ENCODE measurements at places on chromosomes 2 and 18.

DNA sequence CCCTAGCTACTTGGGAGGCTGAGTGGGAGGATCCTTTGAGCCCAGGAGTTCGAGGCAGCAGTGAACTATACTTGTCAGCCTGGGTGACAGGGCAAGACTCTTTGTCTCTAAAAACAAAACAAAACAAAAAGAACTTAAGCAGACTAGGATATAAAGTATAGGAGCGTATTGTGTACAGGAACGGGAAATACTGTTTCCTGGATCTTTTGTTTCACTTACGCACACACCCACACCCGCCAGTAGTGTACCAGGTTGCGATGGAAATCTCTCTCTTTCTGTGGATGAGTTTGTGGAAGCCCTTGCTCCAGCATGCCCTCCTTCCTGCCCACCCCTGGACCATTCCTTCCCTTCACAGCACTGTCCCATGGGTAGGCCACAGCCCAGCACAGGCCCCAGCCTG lies 136.3 kb downstream of the RPIA start:
- DNase-seq: no peak

DNA sequence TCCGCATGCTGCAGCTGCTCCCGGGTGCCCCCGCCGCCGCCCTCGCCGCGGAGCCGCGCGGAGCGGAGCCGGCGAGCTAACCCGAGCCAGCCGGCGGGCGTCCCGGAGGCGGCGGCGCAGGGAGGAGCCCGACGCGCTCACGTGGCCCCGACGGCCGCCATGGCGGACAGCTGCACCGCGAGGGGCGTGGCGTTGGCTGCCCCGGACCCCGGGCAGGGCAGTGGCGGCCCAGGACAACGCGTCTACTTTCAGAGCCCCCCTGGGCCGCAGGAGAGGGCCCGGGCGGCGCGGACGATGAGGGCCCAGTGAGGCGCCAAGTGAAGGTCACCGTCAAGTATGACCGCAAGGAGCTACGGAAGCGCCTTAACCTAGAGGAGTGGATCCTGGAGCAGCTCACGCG lies 30.0 kb upstream of the CCNYL1 start:
- no peak for DNase-seq

DNA sequence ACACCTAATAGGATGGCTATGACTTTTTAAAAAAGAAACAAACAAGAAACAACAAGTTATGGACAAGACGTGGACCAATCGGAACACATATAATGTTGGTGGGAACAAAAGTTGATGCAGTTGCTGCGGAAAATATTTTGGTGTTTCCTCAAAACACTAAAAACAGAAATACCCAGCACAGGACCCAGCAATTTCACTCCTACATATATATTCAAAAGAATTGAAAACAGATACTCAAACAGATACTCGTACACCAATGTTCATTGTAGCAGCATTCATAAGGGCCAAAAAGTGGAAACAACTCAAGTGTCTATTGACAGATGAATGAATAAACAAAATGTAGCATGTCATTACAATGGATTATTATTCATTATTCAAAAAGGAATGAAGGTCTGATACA lies 12.1 kb downstream of the CCDC141 start:
- DNase-seq: no peak

DNA sequence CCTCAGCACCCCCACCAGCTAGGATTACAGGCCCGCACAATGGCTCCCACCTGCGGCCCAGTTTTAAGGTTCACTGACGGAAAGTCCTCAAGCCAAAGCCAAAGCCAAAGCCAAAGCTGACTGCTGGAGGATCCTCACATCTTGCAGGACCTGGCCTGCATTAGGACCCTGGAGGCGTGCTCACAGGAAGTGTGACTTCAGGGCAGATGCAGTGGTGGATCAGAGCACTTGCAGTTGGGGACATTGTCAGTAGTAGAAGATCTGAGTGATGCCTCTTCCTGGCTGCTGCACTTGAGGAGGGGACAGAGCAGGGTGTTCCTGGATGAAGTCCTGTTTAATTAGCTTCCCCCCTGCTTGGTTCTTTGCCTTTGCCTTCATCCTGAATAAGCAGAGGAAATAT lies 69.0 kb upstream of the ALPP start:
- DNase-seq: no peak

DNA sequence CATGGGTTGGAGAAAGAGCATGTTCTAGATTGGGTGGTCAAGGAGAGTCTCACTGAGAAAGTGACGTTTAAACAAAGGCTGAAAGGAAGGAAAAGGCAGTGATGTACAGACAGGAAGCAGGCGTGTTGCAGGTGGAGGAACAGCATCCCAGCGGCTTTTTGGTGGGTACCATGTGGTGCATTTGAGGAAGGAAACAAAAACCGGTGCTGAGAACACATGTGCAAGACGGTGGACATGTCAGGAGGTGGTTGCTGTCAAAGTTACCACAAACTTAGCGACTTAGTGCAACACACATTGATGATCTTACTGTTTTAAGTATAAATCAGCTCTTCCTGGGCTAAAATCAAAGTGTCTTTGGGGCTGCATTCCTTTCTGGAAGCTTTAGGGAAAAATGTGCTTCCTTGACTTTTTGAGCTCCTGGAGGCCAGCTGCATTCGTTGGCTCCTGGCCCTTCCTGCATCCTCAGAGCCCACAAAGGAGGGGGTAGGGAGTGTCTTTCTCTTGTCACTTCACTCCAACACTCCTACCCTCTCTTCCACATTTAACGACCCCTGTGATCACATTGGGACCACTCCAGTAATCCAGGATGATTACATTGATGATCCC lies 380.6 kb downstream of the FBXO15 start:
- no peak for DNase-seq

GRCh38 chr2:98541906-98542305 lies 66.4 kb downstream of the COA5 start:
- DNase-seq: no peak

- no peak for DNase-seq
These were observed 80.3 kb downstream of the CIB4 start for GRCh38 chr2:26560892-26561291.

DNA sequence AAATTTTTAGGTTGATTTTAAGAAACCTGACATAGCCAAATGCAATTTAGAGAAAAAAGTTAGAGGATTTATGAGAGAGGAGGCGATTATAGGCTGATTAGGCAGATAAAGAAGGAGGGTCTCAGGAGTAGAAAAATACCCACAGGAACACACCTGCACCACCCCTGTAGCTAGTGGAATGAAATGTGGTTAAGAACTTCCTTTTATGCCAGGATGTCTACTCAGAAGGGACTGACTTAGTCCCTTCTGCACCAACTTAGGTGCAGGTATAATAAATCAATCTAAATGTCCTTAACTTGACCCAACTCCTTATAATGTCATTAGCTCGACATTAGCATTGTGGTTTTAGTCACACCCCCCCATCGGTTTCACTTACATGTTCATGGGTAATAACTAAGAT lies 1274.5 kb upstream of the TMEFF2 start:
- no peak for DNase-seq

DNA sequence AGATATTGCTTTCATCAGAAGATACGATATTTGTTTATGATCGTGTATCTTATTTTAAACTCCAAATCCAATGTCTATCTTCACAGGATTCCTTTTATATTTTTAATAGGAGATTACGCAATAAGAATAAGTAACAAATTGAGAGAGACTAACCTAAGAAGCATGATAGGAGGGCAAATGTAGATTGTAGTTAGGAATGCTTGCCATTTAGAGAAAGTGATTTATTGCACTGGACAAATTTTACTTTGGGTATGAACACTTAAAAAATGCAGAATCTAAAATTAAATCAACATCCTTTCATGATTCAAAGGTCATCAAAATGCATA lies 563.4 kb upstream of the POU3F3 start:
- DNase-seq: no peak

DNA sequence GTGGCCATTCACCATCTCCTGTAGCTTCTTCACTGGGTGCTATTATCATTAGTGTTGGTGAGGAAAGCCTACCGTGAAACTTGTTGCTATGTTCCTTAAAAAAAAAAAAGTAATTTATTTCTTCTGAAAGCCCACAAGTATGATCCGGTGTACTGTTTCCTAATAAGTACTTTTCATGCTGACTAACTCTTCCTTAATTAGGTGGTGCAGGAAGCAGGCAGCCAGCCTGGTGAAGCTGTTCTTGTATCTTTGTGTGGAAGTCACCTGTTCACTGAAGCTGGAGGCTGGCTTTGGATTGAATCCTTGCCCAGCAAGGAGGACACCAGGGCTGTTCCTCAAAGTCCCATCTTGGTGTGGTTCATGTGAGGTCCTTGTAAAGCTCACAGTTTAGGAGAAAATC lies 321.7 kb upstream of the THSD7B start:
- DNase-seq: no peak

DNA sequence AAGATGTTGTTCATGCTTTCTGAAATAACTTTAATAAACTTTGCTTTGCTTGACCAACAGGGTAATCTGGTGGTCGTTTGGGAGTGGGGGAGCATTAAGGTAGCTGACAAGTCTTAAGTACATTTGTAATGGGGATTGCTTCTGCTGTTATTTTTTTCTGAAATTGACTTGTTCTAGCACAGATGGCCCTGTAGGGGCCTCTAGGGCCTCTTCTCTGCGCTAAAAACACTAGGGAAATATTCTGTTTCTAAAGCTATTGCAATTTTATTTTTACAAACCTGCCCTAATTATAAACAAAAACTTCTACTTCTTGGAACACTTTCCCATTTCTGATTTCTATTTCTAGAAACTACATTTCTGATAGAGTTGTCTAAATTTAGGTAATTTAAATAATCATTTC lies 191.3 kb upstream of the KCNJ3 start:
- DNase-seq: no peak

DNA sequence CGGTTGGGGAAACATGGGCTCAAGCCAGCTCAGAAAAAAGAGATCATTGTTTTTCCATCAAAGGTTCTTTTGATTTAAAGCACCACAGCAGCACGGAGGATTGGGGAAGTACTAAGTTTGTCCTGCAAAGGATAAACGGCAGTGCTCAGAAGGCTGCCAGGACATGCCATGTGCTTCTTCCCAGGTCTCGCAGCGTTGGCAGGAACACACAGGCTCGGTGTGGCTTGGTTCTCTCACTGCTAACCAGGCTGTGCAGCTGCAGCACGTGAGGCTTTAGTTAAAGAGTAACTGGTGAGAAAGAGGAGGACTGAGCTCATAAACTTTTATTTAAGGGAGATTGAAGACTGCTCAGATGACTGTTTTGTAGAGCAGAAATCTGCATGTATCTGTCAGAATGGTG lies 264.3 kb downstream of the TSN start:
- no peak for DNase-seq

DNA sequence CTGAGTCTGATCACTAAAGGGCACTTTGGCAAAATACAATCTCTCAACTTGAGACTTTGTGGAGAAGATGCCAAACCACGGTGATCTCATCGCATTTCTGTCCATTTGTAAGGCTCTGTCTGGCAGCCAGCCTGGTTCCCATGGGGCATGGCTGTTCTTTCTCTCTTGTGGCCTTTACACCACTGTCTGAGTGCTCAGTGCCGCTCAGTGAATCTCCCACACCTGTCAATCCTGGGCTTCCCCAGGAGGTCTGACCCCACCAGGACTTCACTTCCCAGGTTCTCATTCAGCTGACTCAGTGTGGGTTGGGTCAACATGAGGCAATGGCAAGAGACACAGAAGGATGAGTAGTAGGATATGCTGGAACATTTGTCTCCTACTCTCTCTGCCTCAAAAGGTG lies 96.8 kb upstream of the TRIB2 start:
- DNase-seq: no peak

- no peak for DNase-seq
These were observed 934.1 kb upstream of the KLHL29 start for GRCh38 chr2:22450831-22451230.

DNA sequence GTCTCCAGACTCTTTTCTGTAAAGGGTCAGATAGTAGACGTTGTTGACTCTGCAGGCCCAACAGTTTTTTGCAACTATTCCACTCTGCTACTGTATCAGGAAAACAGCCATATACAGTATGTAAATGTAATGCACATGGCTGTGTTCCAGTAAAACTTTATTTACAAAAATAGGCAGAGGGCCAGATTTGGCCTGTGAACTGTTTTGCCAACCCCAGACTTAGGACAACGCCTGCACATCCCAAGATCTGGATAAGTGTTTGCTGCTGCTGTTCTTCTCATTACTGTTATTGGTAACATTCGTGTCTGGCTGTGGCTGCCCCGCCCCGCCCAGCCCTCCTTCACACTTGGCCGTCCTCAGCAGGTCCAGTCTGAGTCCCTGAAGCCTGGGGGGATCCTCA lies 94.6 kb upstream of the MCFD2 start:
- DNase-seq: no peak

DNA sequence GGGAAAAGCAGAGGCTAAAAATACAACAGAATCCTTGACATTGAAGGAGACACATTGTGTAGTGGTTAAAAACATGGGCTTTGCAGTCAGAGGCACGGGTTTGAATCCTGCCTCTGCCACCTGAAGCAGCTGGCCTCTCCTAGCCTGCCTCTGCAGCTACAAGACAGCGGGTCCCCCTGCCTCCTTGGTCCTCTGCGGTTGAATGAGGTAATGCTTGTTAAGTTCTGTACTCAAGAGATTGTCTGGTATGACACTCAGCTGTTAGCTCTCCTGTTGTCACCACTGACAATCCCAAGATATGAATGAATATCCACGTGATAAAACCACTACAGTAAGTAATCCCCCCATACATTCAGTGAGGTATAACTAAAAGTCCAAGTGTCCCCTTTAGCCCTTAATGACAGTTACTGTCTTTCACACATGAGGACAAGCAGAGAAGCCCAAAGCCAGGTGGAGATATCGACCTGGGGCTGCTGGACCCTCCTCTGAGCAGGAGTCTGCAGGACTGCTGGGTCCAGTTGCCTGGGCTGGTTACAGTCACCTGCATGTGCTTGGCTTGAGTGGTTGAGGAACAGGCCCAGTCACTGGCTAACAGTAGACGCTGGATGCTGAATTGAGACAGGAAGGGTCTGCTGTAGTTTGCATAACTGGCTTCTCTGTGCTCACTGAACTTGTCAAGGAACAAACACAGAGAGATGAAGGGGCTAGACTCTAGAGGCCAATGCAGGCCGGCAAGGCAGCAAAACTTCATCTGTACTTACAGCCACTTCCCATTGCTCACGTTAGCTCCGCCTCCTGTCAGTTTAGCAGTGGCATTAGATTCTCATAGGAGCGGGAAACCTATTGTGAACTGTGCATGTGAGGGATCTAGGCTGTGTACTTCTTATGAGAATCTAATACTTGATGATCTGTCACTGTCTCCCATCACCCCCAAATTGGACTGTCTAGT lies 85.5 kb downstream of the TGFA start:
- DNase-seq: no peak

DNA sequence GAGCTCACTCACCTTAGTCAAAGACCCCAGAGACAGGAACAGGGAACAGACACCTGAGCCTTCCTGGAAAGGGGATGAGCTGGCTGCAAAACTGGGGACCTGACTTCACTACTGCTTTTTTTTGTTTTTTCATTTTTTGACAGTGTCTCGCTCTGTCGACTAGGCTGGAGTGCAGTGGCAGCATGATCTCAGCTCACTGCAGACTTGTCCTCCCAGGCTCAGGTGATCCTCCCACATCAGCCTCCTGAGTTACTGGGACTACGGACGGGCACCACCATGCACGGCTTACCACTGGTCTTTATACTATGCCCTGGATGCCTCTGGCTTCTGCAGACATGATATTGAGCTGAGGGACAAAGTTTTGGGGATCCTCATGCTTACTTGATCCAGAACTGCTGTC lies 184.1 kb downstream of the INSIG2 start:
- no peak for DNase-seq

- DNase-seq: no peak
These were observed 104.5 kb upstream of the KLHL14 start for GRCh38 chr18:32877371-32877770.
